ENCODE measurements at places on chromosomes 5 and 9.

- no peak for DNase-seq
Measured at GRCh38 chr5:153782589-153783361, 255.9 kb downstream of the FAM114A2 start.

- no peak for DNase-seq
Measured at GRCh38 chr9:109597496-109597895, 99.4 kb upstream of the PTPN3 start.

DNA sequence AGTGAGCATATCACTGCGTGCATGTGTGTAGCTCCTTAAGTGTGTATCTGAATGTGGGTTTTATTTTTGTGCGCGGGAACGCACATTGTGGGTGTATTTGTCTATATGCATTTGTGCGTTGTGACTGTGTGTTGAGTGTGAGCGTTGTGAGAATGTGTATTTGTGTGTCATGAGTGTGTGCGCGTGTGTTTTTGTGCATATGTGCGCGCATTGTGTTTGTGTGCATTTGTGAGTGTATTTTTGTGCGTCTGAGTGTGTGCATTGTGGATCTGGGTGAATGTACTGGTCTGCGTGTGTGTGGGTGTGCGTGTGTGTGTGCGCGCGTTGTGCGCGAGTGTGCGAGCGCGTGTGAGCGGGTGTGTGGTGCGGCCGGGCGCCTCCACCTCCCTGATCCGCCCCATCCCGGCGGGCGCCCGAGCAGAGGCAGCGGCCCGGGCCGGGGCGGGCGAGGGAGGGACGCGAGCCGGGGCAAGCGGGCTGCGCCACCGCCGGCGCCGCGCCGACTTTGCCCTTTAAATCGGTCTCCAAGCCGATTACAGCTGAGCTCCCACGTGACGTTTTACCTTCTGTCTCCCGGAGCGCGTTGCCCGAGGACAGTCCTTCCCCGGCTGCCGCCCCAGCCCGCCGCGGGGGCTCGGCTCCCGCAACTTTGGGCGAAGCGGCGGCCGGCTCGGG, at the start of gene RASGRF2:
TSS of gene RASGRF2 (plus strand) at position 596 of the 675 bp plus-strand sequence. CDS start 376 bp downstream, outside the sequence.
- no peak for DNase-seq

GRCh38 chr9:97990259-97990658, 7.1 kb downstream of the ANP32B start:
- no peak for DNase-seq

- DNase-seq = no peak
Measured at GRCh38 chr5:157892974-157893373, 34.0 kb upstream of the CLINT1 start.

DNA sequence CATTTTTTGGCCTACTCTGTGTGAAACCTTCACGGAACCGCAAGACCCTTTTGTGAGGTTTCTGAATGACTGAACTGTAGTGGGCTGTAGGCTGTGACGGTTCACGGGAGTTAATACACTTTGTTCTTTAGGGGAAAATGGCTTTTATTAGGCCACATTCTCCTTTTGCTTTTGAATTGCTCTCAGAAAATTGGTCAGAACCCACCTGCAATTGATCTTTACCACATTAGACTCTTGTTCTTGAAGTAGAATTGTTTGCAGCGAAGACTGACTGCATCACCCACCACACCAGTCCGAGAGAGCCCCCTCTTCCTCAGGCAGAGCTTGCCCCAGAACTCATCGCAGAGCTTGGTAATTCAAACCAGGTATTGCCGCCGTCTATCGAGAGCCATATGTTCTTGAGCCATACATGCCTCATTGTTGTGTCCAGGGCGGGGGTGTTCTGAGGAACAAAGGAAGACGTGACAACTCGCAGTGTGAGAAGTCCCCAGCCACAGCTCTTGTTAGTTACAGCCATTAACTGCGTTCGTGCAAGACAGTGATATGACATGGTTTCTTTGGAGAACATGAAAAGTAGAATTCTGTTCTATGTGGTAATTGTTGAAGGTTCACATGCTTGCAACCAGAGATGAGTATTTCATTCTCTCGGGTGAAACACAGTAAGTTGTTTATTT, 166.4 kb upstream of the OTULINL start:
- no peak for DNase-seq

DNA sequence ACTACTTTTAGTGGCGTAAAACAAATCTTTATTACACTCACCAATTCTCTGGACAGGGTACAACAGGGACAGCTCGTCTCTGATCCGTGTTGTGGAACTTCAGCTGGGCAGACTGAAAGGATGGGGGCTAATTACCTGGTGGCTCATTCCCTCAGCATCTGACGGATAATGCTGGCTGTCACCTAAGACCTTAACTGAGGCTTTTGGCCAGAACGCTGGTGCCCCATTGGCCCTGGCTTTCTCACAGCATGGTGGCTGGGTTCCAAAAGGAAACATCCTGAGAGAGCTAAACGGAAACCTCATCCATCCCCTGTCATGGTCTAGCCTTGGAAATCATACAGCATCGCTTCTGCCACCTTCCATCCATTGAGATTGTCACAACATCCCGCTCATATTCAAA, 62.9 kb downstream of the RAI14 start:
- DNase-seq = no peak

- DNase-seq = no peak
Measured at GRCh38 chr9:125484350-125485282, 222.4 kb downstream of the MAPKAP1 start.

DNA sequence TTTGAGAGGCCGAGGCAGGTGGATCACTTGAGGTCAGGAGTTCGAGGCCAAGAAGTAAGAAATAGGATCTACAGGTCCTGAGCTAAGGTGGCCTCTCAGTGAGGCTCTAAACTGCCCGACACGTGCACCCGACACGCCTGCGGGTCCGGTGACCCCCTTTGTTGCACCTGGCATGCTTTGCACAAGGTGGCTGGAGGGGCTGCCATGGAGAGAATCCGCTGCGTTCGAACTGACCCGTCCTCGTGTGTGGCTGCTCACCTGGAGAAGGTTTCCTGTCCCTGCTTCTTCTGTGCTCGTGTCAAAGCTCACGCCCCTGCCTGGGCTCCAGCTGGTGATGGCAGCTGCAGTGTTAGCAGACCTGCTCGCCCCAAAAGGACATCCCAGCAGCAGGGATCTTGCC, 5.7 kb upstream of the OLFM1 start:
- no peak for DNase-seq

DNA sequence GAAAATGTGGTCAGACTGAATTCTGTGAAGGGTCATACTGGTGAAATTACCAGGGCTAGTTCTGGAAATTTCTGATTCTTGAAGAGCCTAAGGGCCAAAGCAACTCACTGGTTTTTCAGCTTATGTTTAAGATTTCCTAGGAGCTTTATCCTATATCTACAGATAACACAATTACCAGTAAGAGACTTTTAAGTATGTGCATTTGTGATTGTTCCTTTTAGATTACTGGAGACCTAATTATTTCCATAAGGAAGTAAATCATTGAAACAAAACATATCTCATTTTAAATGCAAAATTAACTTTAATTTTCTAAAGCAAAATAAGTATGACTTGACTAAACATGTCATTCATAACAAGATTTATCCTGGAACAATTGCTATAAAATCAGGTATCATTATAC, 134.2 kb downstream of the MPDZ start:
- no peak for DNase-seq

DNA sequence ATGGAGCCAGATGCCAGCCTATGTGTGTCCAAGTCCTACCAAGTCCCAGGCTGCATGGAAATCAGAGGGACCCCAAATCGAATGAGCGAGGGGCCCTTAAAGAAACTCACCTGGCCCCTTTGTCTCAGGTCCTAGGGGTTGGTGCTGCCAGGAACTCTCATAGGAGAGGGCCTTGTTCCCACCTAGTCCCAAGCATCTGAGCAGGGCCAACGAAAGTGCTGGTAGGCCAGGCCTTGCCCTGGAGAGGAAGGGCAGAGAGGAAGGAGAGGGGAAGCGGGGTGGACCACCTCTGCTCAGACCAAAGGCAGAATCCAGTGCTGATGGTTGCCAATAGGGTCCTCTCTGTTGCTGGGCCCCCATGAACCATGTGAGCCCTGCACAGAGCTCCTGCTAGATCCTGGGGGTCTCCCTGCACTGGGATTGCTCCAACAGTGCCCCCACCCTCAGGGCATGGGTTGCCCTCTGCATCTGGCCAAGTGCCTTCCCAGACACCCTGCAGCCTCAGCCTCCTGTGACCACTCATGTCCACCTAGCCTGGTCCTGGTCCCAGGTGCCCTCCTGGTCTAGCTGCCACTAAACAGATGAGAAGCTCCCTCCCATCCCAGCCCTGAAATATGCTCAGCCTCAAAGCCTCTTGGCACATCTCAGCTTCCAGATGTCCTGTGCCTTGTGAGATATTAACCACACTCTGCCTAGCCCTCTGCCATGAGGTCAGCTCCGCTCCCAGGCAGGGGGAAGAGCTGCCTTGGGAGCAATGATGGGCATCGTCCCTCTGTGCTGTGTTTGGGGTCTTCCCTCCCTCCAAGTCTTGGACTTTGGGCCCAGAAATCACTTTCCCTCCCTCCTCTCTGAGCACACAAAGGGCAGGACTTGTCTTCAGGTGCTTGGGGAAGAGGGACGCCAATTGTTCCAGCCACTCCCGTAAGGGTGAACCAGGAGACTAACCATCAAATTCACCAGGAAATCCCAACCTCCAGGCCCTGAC, 109.6 kb downstream of the ADAMTS2 start:
- no peak for DNase-seq

DNA sequence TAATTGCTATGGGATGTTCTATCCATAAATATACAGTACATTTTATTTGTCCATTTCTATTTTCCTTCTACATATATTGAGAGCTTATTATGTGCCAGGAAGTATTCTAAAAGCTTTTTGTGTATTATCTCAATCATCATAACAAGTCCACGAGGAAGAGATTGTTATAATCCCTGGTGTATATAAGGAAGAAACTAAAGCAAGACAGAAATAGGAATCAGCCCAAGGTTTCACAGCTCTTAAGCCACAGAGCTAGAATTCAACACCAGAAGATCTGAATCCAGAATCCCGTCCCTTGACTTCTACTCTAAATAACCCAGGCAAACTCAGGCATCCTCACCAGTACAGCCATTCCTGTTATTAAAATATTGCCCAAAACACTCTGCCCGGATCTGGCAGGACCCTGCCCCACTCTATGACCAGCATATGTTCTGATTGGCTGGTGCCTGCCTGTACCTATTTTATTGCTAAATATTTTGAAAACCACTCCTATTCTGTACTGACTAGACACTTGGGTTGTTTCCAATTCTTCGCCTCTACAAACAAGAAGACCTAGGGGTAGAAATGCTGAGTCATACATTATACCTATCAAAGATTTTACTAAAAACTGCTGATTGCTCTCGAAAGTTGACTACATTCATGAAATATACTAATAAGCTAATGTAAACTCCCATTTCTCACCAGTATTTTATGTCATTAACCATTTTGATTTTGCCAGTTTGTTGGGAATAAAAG, 297.4 kb downstream of the ENC1 start:
- DNase-seq = no peak

DNA sequence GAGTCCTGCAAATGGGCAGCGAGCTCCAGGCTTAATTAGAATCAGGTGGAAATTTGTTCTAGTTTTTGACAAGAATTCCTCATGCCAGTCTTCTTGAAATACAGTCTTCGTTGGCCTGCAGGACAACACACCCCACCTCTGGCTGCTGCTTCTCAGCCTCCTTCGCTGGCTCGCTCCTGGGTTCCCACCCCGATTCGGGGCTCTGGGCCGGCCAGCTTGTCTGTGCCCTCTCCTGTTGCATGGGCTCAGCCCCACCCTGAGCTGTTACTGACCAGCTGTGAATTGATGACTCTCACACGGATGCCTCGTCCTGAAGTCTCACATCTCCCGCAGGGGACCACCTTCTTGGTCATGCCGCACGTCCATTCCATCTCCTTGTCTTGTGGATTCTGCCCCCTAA, 21.0 kb downstream of the PSD2 start:
- no peak for DNase-seq

DNA sequence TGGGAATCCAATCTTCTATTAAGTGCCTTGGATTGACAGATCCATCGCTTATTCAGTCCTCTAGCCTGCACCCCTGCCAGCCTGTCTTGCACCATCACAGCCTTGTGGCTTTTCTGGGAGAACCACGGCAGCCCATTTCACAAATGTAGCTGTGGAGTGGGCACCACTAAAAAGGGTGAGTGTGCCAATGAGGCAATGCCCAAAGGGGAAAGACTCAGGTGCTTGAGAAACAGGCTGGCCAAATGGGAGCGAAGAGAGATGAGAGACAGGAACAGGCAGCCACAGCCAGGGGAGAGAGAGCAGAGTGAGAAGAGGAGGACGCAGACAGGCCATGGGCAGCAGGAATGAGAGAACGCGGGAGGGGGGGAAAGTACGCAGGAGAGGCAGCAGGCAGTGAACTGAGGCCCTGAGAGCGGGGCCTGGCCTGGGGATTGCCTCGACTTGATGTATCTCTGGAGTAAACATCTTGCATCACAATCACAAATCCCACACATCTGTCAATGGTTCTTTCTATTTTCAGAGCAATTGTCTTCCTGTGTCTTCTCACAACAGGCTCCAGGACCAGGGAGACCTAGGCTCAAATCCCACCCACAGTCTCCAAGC, 173.1 kb downstream of the SYK start:
- no peak for DNase-seq

DNA sequence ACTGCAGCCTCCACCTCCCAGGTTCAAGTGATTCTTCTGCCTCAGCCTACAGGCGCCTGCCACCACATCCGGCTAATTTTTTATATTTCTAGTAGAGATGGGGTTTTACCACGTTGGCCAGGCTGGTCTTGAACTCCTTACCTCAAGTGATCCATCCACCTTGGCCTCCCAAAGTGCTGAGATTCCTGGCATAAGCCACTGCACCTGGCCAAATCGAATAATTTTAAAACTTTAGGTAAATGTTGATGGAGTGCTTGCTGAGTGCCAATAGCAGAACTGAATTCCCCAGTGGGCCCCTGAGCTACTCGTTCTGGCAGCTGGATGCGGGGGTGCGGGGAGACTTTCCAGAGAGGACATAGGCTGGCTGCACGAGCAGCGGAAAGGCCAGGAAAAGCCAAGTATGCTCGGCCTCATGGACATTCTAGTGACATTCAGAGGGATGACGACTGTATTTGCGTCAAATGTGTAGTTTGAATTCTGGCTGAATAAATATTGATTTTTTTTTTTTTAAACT, 16.8 kb downstream of the TRAF2 start:
- no peak for DNase-seq

DNA sequence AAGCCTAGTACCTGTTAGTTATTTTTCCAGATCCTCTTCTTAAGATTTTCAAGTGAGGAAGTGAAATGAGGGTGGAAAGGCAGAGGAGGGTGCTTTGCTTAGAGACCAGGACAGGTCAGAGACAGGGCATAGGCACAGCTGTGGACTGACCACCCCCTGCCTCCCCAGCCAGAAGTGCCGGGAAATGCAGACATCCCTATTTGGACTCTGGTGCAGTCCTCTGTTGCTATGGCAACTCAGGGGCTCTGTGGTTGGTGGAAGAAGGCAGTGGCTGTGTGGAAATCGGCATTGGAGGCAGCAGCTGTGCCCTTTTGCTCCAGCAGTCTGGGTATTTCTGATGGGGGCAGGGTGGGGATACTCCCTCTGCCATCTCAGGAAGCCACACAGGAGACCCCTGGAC, 43.3 kb upstream of the NDFIP1 start:
- DNase-seq = peak; percentile 56

DNA sequence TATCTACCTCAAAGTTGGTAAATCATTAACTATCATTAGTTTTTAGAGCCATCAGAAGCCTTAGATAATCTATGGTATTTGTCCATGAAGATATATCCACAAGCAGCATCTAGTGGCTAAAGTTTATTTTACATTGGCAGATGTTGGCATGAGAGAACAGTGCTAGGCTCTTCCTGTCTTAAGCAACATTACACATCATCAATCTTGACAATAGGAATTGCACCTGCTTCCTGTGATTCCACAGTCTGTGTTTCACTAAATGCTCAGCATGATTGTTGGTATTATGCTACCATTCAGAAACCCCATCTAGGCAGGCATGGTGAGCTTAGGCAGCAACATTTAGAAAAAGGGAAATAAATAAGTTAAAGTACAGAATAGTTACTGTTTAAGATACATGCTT, 246.6 kb downstream of the SLCO4C1 start:
- DNase-seq = no peak
